ENCODE measurements at places on chromosomes 7 and 10.

- no peak for DNase-seq
Measured at GRCh38 chr10:96991313-96991841, 159.3 kb downstream of the LCOR start.

- no peak for DNase-seq
Measured at GRCh38 chr10:18545621-18546305, 105.6 kb downstream of the NSUN6 start.

DNA sequence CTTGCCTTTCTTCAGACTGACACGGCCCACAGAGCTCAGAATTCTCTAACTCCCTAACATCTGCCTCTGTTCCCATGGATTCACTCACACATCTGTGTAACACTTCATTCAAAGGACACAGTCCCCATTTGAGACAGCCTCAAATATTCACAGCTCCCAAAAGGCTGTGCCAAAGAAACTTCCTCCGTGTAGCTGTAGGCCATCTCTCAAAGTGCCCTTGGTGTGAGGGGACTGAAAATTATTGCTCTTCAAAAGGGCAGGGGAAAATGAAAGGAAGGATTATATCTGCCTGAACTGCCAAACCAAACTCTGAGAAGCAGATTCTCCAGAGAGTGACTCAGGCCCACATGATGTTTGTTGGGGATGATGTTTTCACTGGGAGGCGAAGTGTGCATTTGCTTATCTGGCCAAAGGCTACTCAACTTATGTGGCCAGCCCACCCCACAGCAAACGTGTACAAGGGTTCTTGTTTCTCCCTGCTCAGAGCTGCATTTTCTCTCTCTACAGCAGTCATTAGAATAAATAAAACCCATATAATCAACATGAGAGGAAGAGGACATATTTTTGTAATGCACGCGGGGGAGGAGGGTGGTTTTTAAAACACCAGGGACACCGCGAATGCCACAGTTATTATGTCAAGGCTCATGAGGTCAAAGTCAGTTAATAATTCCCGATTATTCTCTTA lies 302.4 kb upstream of the NFE2L3 start:
- no peak for DNase-seq

- no peak for DNase-seq
Measured at GRCh38 chr10:78754269-78755062, 314.3 kb upstream of the ZMIZ1 start.

DNA sequence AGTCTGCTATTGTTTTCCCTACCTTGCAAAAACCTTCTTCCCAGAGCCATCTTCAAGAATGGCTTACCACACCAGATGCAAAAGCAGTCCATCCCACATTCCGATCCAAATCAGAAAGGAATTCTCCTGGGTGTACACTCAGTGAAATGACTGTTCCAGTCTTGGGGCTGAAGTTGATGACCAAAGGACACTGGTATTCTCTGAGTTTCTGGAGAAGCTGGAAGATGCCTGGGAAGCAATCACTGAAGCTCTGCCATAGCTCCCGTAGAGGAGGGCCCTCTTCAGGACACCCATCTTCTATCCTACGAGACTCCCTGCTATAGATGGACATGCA lies 155.7 kb downstream of the LCOR start:
- DNase-seq: no peak

GRCh38 chr10:88401671-88402347 lies 181.3 kb downstream of the RNLS start:
- no peak for DNase-seq

- no peak for DNase-seq
Measured at GRCh38 chr7:47473499-47474210, 108.3 kb downstream of the TNS3 start.

DNA sequence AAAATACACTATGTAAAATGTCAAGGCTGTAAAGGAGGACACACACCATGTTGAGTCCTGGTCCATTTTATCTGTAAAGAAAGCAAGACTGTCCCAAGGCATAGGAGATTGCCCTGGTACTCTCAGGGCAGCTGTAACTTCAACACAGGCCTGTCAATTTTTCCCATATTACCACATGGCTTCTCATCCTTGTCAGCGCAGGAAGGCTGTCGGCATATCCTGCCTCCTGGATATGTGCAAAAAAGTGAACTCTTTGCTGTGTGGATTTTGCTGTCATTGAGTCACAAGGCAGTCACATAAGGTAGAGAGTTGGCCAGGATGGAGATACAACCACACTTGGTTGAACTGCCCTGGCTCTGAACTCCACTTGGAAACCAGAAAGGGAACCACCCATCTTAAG lies 8.7 kb downstream of the DUSP5 start:
- DNase-seq: no peak

DNA sequence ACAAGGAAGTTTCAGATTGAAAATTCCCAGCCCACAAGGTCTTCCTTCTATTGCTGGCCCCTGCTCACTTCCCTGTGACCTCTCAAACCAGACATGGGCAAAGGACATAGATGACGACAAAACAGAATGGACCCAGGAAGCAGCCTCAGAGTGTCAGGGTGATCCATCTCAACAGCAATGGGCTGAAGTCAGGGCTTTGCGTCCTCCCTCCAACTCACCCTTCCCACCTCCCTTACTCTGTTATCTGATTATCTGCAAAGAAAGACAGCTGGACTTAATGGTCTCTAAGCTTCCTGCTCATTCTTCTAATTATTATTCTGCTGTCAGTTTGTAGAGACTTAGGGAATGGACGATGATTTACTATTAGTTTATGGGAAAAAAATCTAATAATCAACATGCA lies 115.9 kb downstream of the PIP4K2A start:
- no peak for DNase-seq
